NCI-H1092 (cell line): ENCODE measurements at places on chromosomes 16 and 17.

- no peak for DNase-seq
Observed at GRCh38 chr17:82073446-82073845, 7.8 kb upstream of the DUS1L start.

- DNase-seq: no peak
Observed at GRCh38 chr17:69069226-69069750, 8.6 kb upstream of the ABCA9 start.

- no peak for DNase-seq
Observed at GRCh38 chr17:38625482-38625881, 19.7 kb upstream of the SRCIN1 start.

DNA sequence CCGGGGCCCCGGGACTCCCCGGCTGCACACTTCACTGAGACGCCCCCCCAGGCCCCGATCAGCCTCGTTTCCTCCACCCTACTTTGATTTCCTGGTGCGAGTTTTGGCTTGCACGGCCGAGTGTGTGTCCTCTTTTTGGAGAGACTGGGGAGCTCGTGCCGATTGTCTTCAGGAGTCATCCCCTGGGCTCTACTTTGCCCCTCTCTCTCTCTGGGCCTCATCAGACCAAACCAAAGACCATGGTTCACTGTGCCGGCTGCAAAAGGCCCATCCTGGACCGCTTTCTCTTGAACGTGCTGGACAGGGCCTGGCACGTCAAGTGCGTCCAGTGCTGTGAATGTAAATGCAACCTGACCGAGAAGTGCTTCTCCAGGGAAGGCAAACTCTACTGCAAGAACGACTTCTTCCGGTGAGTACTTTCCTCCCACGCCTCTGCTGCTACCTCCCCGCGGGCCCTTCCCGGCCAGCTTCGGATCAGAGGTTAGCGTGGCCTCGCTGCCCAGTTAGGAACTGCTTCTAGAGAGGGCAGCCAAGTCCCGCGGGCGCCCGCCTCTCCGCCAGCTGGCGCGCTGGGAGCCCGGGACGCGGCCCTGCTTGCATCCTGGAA, 787 bp downstream of the LHX1 start:
- DNase-seq: no peak

DNA sequence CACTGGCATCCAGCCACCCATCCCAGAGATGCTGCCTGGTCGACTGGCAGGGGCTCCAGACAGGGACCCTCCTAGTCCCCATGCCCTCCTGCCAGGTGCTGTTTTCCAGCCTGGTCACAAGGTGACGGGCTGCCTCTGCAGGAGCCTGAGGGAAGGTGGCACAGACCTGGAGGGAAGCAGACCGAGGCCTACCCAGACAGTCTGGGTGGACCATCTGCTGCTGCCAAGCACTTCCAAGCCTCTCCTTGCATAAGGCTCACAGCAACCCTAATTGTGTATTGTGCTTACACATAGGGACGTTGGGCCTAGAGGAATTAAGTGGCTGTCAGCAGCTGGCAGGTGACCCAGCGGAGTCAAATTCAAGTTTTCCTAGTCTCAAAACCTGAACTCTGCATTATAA, 90.1 kb upstream of the KCNJ18 start:
- no peak for DNase-seq
